ENCODE measurements at places on chromosomes 5 and 9.

GRCh38 chr5:158820891-158821290 is 278.8 kb downstream of the EBF1 start:
- no peak for DNase-seq

DNA sequence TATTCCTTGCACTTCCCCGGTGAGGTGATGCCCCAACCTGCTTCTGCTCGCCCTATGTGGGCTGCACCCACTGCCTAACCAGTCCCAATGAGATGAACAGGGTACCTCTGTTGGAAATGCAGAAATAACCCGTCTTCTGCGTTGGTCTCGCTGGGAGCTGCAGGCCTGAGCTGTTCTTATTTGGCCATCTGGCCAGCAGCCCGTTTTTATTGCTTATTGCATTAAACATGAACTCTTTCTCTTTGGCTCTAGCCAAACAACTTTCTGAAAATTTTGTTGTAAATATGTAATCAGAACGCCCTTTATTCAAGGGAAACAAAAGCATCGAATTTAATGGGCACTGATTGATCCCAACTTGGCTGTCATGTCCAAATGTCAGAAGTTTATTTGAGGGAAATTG is 124.7 kb upstream of the FTMT start:
- DNase-seq, result no peak

- DNase-seq, result no peak
Observed at GRCh38 chr5:39447059-39447458, 22.3 kb upstream of the DAB2 start.

- DNase-seq, result no peak
Observed at GRCh38 chr9:135596211-135596610, 34.7 kb downstream of the PAEP start.

DNA sequence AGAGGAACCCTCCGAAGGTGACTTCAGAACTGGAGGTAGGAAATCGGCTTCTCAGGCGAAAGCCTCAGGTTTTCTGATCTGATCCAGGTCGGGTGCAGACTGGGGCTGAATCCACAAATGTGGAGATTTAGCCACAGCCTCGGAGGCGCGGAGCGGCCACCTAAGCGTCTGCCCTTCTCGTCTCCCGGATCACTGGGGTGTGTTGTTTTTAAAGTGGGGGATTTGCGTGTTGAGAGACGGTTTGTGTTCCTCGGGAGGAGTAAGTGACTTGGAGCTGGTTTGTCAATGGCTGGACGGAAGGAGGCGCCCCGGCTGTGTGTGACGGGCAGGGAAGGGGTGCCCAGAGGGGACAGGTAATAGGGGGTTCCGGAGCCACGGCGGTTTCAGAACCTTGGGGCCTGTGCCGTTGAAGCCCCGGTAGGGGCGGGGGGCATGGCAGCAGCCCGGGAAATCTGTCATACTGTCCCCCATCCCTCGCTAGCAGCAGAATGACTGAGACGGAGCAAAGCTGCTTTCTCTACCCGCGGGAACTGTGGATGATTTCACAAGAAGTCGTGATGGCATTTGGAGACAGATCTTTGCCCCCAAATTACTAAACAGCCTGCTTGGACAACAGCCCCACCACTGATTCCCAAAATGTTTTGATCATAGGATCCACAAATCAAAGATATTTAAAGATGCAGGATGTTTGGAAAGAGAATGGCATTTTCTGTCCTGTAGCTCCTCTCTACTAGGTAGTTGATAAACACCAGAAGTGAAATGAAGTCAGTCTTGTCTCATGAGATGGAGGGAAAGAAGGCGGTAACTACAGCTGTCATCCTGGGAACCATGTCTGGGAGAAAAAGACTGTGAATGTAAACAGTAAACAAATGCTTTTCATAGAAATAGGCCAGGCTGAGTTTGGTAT is 216.5 kb downstream of the PDZD2 start:
- no peak for DNase-seq

All from NCI-H510A treated with DMSO at 0.1 percent for 48 hours (cell line).